Cerebellar nuclear complex (tissue), 1 donor: ENCODE measurements at places on chromosomes 3 and 15.

DNA sequence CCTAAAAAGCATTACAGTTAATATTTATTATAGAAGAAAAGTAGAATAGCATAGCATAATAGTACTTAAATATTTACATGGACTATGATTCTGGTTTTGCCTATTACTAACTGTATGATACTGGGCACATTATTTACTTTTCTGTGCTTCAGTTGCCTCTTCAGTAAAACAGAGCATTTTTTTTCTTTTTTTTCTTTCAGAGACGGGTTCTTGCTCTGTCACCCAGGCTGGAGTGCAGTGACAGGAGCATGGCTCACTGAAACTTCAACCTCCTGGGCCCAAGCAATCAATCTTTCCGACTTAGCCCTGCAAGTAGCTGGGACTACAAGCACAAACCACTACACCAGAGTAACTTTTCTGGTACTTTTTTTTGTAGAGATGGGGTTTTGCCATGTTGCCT is 47.0 kb downstream of the GYG1 start:
- no peak for DNase-seq

- DNase-seq, result no peak
Measured at GRCh38 chr15:77881950-77882349, 195.6 kb downstream of the TBC1D2B start.

DNA sequence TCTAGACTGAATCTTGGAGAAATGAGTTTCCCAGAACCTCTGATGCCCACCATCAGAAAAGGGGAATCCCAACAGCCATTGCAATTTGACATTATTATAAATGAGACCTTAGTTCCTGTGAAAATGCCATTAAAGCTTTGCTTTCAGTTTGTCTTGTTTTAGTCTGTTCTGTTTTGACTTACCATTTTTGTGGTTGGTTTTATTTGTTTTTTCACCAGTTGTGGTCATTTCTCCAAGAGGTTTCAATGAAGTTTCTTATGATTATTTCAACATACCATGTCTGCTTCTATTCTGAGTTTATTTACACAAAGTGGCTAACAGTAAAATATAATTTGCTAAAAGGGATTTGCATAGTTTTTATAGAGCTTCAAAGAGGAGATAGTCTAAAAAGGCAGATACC is 175.0 kb upstream of the MCTP2 start:
- no peak for DNase-seq

DNA sequence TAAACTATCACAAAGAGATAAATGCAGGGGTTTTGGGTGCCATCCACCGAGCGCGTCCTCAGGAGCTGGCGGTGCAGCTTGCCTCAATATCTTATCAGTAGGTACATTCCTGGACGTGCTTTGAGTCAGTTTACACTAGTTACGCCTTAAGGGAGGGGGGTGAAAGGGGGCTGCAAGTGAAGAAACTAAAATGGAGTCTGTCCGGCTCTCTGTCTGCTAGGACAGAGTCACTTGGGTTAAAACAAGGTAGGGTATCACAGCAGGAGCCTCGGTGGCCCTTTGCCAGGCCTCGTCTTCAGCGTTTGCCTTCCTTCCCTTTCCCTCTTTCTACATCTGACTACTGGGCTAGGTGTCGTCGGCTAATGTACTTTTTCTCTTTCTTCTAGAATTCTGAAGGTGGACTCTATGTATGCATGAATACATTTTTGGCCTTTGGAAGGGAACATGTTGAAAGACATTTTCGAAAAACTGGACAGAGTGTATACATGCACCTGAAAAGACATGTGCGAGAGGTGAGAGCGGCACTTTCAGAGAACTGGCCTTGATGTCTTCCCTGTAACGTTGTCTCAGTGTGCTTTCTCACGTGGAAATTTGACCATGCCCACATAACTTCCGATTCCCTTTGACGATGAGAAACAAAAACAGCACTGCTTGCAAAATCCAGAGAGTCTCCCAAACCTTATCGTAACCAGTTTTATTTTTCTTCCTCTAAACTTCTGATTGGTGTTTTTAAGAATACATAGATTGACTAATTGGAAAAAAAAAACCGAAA is 28.8 kb downstream of the USP13 start:
- no peak for DNase-seq

DNA sequence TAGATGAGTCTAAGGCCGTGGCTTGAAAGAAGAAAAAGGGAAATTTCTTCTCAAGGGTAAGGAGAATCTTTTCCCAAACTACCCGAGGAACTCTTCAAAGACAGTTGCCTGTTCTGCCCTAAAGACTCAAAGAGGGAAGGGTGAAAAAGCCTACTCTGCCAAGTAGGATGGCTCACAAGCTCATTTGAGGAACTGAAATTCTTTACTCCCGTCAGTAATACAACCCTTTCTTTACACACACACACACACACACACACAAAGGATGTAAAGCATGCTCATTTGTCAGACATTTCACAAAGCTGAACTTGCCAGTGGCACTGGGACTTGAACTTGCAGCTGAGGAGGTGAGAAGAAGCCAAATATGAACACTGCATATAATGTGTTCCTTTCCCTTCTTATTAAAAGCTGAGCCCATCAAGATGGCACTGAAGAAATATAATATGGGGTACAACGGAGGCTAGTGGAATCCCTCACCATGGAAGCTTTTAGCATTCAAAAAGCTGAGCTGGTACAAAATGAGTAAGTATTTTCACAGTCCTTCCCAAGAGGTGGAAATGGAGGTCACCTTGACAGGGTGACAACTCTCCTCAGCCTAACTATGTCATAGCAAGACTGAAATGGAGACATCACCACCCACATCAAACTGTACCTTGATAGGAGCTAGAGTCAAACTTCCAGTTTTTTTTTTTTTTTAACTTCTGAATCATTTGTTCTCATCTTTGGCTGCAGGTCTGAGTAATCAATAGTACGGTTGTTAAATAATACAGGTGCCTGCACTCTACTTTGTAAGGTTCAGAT is 57.6 kb downstream of the TAFA4 start:
- no peak for DNase-seq

GRCh38 chr15:57376696-57377477 is 582 bp downstream of the CGNL1 start:
- DNase-seq, result no peak

GRCh38 chr3:105938101-105938500 is 69.3 kb upstream of the CBLB start:
- DNase-seq, result peak; percentile 39

DNA sequence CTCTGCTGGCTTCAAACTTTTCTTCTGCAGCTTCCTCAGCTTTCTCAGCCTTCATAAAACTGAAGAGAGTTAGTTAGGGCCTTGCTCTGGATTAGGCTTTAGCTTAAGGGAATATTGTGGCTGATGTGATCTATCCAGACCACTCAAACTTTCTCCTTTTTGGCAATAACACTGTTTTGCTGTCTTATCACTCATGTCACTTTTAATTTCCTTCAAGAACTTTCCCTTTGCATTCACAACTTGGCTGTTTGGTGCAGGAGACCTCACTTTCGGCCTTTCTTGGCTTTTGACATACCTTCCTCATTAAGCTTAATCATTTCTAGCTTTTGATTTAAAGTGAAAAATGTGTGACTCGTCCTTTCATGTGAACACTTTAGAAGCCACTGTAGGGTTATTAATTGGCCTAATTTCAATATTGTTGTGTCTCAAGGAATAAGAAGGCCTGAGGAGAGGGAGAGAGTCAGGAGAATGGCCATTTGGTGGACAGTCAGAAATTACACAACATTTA is 60.7 kb downstream of the SLC24A1 start:
- DNase-seq, result no peak

GRCh38 chr15:22949074-22949547 is 31.1 kb downstream of the CYFIP1 start:
- DNase-seq, result no peak

GRCh38 chr3:122767540-122768372 is 25.9 kb downstream of the HSPBAP1 start:
- DNase-seq, result no peak

- no peak for DNase-seq
Measured at GRCh38 chr3:72353236-72354128, 494.8 kb downstream of the SHQ1 start.

DNA sequence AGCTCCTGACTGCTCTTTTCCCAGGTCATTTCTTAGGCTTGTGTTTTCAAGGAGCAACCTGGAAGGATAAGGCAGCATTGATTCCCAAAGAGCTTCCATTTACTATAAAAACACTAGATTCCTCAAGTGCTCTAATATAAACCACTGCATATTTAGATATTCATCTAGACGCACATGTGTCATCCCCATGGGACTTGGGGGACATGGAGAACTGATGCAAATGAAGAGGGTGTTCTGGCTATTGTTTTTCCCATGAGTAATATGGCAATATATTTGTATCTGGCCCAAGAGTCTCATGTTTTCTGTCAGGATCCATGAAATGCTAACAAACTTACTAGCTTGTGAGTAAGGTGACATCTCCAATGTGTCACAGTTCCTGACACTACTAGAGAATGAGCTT is 31.3 kb downstream of the HACD2 start:
- DNase-seq, result no peak

- DNase-seq, result no peak
Measured at GRCh38 chr15:23073890-23074646, 34.7 kb upstream of the TUBGCP5 start.

GRCh38 chr15:81117581-81117980 is 16.5 kb upstream of the CFAP161 start:
- DNase-seq, result no peak

DNA sequence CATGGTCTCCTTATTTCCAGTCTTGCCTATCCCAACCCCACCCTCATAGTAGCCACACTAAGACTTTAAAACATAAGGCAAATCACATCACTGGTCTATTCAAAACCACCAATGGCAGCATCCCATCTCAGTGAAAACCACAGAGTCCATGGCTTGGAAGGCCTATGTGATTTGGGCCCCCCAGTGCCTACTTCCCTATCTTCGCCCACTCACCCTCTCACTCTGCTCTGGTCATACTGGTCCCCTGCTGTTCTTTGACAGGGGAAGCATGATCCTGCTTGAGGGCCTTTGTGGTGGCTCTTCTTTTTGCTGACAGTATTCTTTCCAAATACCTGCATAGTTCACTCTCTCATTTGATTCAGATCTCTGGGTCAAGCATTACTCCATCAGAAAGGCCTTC is 3.3 kb downstream of the GTF2A2 start:
- DNase-seq, result no peak

DNA sequence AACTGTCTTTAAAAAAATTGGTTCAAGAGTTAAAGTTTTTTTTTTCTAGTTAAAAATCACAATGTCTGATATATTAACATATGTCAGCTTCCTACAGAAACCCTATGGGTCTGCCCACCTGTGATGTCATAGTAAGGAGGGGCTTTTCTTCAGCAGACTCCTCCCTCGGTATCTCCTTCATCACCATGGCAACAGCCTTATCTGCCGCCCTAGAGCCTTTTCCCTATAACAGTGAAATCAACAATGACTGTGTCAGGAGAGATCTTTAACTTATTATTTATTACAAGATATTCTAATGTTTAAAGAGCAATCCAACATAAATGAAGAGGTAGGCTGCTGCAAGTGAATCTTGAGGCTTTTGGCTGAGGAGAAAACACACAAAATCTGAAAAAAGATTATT is 138.7 kb downstream of the PEX5L start:
- DNase-seq, result no peak

- DNase-seq, result no peak
Measured at GRCh38 chr15:38879909-38880471, 315.4 kb upstream of the RASGRP1 start.

GRCh38 chr3:184584464-184584891 is 22.9 kb downstream of the EPHB3 start:
- no peak for DNase-seq

GRCh38 chr3:8278448-8278847 is 223.2 kb upstream of the LMCD1 start:
- DNase-seq, result no peak

DNA sequence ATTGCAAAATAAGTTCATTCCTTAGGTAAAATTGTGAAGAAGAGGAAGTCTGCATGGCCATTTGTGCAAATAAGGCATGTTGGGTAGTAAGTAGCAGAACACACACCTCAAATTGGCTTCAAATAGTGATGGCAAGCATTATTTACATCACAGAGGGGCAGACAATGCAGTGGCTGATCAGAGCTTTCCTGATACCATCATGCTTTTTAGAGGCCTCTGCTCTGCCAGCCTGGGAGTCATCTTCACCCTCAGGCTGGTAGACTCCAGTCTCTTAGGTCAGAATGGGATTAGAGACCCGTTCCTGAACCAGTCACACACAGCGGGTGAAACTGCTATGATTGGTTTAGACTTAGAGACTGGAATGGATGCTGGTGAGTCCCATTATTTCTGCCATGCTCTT is 396.0 kb upstream of the MCTP2 start:
- no peak for DNase-seq

GRCh38 chr3:180762866-180763265 is 83.6 kb upstream of the CCDC39 start:
- DNase-seq, result no peak

DNA sequence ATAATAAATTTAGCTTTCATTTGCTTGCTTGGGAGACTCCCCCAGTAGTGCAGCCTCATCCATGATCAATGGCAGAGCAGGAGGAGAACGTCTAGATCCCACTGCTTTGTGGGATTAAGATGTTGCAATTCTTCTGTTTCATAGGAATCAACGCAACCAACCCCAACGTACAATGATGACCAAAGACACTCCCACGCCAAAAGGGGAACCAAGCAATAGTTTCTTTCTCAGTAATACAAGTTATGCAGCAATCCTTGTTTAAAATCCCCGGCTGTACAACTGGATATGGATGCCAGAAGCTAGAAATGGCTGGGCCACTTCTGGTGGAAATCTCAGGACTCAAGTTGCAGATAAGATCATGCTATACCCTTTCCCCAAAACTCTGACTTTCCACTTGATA is 411.2 kb downstream of the VPS13C start:
- DNase-seq, result no peak

DNA sequence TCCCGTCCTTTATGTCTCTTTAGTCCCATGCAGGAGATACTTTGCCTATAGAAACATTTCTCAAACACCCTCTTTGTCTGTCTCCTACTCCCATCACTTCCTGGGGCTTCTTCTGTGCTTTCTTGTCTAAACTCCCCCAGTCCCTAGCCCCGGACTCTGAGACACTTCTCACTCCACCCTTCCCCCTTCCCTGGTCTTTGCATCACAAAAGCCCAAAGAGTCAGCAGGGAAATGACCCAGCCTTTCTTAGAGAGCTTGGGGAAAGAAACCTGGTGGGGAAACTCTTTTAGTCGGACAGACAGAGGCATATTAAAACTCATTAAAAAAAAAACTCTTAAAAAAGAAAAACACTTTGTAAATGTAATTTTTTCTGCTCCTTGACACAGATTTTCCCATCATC is 211.2 kb downstream of the TJP1 start:
- no peak for DNase-seq
